ENCODE measurements at places on chromosomes 16 and 17.

- DNase-seq: peak; percentile 14
These were observed 85.2 kb downstream of the GLG1 start for GRCh38 chr16:74521691-74522090.

- no peak for DNase-seq
These were observed 17.7 kb downstream of the NUBP1 start for GRCh38 chr16:10761373-10761772.

GRCh38 chr17:39928858-39929645 is 1.5 kb downstream of the LRRC3C start:
- DNase-seq: no peak

- no peak for DNase-seq
These were observed 36.8 kb downstream of the ADCY7 start for GRCh38 chr16:50303041-50303604.

DNA sequence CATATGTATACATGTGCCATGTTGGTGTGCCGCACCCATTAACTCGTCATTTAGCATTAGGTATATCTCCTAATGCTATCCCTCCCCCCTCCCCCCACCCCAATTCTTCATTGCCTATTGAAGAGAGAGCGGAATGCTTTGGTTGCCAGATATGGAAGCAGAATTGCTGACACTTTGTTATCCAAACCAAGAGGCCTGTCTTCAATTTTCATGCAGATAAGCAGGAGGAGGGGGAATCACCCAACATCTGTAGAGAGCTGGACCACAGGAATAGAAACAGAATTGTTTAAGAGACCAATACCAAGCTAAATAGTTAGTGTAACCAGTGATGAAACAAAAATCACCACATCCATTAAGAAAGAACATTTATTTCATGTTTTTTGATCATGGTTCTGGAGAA is 7.1 kb downstream of the ASPA start:
- no peak for DNase-seq

GRCh38 chr16:15973421-15973820 is 24.0 kb downstream of the ABCC1 start:
- DNase-seq: no peak

DNA sequence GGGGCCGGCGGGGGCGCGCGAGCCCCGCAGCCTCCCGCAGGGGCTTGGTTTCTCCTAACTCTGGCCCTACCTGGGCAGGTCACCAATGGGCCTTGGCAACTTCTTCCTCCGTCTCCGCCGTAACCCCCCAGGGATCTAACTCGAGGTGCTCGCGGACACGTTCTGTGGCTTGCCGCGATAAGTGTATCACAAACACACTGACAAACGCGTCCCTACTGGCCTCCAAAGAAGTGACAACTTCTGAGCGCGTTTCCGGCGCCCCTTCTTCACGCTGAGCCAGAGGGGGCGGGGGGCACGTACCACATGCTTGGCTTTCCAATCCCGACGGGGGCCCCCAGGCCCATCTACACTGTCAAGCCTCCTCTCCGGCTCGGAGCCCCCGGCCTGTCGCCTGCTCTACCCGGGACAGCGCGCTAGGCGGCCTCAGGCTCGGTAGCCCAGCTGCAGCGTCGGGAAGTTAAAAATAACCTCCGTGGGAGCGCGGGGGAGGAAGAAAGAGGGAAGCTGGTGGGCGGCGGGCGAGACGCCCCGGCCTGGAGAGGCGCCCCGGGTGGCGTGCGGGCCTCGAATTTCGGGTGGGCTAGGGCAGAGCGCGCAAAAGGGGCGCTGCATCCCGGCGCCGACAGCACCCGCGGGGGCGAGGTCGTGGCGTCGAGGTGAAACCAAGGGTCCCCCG is 725 bp upstream of the SPHK1 start:
- no peak for DNase-seq

DNA sequence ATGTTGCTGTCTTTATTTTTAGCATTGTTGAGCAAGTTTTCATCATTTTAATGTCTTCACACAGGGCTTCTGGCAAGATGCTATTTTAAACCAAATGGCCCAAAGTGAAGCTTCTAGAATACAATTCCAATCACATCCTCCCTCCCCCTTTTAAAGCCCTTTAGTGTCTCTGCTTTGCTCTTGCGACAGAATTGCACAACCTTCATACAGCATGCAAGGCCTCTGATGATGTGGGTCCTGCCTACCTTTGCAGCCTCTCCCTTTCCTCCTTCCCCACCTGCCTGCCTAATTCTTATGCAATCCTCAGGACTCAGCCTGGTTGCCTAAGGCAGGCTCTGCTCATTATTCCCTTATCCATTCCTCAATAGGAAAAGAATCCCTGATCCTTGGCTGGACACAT is 381.7 kb downstream of the SLC39A11 start:
- DNase-seq: no peak

DNA sequence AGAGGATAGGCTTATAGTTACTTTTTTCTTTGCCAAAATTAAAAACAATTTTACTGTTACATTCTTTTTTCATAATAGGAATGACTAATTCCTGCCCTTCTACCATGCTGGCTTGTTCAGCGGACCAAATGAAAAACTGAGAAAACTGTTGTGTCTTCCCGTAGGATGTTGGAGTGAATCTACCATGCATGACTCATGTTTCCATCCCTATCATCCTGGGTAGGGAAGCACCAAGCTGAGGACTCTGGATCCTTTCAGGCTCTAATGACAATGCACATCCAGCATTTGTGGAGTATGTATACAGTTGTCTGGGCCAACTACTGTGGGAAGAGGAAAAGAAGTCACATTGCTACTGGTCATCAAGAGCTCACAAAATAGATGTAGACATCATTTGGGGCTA is 41.1 kb upstream of the DHX8 start:
- DNase-seq: no peak

DNA sequence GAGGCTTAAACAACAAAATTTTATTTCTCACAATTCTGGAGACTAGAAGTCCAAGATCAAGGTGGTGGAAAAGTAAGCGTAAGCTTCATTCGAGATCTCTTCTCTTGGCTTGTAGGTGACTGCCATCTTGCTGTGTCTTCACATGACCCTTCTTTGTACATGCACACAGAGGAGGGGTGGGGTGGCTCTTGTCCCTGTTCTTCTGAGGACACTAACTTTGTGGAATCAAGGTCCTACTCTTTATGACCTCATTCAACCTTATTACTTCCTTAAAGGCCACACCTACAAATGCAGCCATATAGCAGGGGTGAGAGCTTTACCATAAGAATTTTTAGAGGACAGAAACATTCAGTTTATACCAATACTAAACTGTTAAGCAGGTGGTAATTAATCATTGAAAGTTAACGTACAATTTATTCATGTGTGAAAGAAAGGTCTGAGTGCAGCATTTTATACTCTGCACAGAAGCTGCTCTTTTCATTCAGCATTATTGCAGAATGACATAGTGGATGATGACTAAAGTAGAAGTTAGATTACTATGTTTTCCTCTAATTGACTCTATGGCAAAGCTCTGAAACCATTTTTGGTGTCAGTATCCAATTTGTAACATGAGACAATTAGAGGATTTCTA is 139.9 kb upstream of the HLF start:
- no peak for DNase-seq

All from HFF-Myc (cell line).